GM23338 (cell line): ENCODE measurements at places on chromosomes 13 and 19. TPM values are rescaled to one million over a fixed set of nuclear protein-coding genes. Genes with fewer than 3 reads are reported as not detected.

DNA sequence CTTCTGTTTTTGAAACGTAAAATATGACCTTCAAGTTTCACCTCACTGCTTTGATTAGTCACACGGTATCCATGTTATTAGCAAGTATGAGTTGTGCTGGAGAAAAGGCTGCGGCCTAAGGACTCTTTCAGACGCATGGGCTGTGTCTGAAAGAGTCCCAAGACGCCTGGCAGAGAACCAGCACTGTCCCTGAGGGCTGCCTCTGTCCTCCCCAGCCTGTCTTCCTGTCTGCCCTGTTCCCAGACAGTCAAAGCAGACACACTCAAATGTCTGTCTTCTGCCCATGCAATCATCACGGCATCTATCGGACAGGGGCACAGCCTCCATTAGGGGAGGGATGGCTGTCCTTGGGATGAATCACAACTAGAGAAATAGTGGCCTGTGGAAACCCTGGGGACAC, 65.5 kb downstream of the DPY19L3 start:
- peaks cover 6% of the 10 kb centered on the region for H3K36me3 ChIP-seq
- no peak overlapping the region for H3K27ac ChIP-seq
- H3K4me1 ChIP-seq, result no peaks in the 10 kb centered on the region
- no peak for DNase-seq
- H3K27me3 ChIP-seq, result no peaks in the 10 kb centered on the region

DNA sequence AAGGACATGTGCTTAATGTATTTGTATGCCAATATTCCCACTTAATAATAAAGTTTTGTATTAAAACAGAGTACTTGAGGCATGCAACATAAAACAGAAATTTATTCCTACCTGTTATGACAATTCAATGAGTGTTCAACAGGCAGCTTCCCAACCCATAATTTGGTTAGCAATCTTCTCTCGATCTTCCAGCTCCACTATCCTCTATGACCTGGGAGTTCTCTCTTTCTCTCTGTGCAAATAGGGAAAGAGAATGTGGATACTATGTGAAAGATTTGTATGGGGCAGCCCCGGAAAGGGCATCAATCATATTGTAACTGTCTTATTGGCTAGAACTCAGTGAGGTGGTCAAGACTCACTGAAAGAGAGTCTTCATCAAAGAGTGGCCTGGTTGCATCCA, 644.9 kb upstream of the PCDH20 start:
- H3K27ac ChIP-seq, result no peak overlapping the region
- H3K27me3 ChIP-seq, result no peaks in the 10 kb centered on the region
- no peak for DNase-seq
- no peak overlapping the region for H3K4me3 ChIP-seq
- no peaks in the 10 kb centered on the region for H3K36me3 ChIP-seq
- no peaks in the 10 kb centered on the region for H3K4me1 ChIP-seq

DNA sequence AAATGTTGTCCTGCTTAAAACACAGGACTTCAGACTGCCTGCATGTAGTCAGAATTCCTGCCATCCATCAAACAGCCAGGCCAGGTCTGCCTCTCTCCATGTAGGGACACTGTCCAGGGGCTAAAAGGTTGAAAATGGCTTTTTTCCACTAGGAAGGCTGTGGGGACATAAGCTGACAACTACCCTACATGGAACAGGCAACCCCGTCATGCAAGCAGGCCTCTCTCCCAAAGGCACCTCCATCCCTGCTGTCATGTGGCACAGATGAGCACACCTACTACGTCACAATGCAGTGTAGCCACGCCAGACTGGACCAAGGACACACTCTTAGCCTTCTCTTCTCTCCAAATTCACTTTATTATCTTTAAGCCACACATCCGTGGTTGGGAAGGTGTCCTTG, 40.8 kb downstream of the LATS2 start:
- no peaks in the 10 kb centered on the region for H3K27me3 ChIP-seq
- H3K27ac ChIP-seq, result 0 out of 2 replicates have a peak overlapping the region, but pooled peaks have one; percentile 14
- no peaks in the 10 kb centered on the region for H3K36me3 ChIP-seq
- H3K4me1 ChIP-seq, result peaks cover 26% of the 10 kb centered on the region
- H3K4me3 ChIP-seq, result no peak overlapping the region

The TSKS gene
- 0.82 and 0.99 TPM in 2 replicates for polyA plus RNA-seq

The PROZ gene
- polyA plus RNA-seq, result 0.21 and 0.53 TPM in 2 replicates
